ENCODE measurements at places on chromosomes 1 and 21. TPM values are rescaled to one million over a fixed set of nuclear protein-coding genes. Genes with fewer than 3 reads are reported as not detected.

The PDC gene
- total RNA-seq, result not detected

The CGN gene
- 1.6 TPM for total RNA-seq

The ST7L gene
- total RNA-seq, result 14.5 TPM

The CYB561D1 gene
- total RNA-seq, result 5.0 TPM

The SLC5A9 gene
- total RNA-seq, result not detected

The BGLAP gene
- not detected for total RNA-seq

The TNNI3K gene
- not detected for total RNA-seq

The CRB1 gene
- total RNA-seq, result not detected

The MROH7 gene
- not detected for total RNA-seq

The TMEM54 gene
- 46.5 TPM for total RNA-seq

The HSD11B1 gene
- 0.12 TPM for total RNA-seq

The KCNJ9 gene
- not detected for total RNA-seq

The FCRL5 gene
- not detected for total RNA-seq

The SEC16B gene
- total RNA-seq, result 0.79 TPM

The DCST1 gene
- total RNA-seq, result not detected

The ARMH1 gene
- 0.65 TPM for total RNA-seq

The USP1 gene
- 32.3 TPM for total RNA-seq

The CD1E gene
- total RNA-seq, result not detected

The BMP8B gene
- 5.2 TPM for total RNA-seq

The TCHH gene
- 0.19 TPM for total RNA-seq

The NAV1 gene
- 9.1 TPM for total RNA-seq

The CFHR3 gene
- total RNA-seq, result 0.32 TPM

The SLAMF9 gene
- 0.45 TPM for total RNA-seq

The PTGS2 gene
- total RNA-seq, result 4.5 TPM

The FAM78B gene
- 0.31 TPM for total RNA-seq

The VWA5B1 gene
- not detected for total RNA-seq

The CACNA1S gene
- not detected for total RNA-seq

The RIMS3 gene
- 1.2 TPM for total RNA-seq

The IL19 gene
- not detected for total RNA-seq

The TSTD1 gene
- not detected for total RNA-seq

The GALNT2 gene
- total RNA-seq, result 161 TPM

The SCNM1 gene
- 55.2 TPM for total RNA-seq

The OR2W3 gene
- total RNA-seq, result not detected
